ENCODE measurements at places on chromosomes 5 and 9.

DNA sequence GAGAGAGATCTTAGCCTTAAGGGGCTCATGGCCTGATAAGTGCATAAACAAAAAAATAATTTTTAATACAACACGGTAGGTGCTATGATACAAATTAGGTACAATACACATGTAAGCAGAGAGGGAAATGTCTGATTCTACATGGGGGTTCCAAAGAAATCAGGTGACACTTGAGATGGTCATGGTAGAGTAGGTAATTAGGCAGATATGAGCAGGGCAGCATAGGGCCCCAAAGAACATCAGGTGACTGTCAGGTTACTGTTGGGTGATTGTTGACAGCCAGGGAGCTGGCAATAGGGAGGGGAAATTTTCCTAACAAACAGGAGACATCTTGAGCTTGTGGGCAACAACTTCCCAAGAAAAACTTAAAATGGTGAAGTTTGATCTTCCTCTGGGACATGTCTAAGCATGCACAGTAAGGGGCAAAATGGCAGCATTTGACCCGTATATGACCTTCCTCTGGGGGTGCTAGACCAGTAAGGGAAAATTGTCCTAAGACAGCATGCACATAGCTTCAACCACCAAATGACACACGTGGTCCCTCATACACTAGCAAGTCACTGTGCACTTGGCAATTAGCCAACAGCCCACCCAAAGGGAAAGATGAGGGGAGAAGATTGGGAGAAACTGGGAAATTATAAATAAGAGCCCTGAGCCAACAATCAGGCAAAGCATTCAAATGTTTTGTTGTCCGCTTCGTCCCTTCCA, 37.3 kb upstream of the TENT4A start:
- DNase-seq: no peak

DNA sequence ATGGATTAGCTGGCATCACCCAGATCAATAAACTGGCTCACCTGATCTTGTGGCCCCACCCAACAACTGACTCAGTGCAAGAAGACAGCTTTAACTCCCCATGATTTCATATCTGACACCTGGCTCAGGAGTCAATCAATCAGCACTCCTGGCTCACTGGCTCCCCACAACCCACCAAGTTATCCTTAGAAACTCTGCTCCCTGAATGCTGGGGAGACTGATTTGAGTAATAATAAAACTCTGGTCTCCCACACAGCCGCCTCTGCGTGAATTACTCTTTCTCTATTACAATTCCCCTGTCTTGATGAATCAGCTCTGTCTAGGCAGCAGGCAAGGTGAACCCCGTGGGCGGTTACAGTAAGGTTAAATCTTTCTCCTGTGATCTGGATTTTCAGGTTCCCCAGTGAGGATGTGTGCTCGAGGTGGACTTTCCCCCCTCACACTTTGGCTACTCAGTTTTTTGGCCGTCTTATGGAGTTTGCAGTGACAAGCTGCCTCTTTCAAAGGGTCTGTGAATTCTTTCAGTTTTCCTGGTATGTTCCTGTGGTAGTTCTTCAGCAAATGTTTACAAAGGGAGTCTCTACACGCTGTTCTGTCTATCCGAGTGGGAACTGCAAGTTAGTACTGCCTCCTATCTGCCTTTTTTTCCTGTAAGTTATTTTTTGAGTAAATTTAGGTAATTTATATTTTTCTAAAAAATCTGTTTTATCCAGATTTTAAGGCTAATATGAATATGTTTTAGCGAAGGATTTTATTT, 500.2 kb upstream of the NUDT12 start:
- DNase-seq: no peak

- no peak for DNase-seq
These were observed 85.2 kb upstream of the TNC start for GRCh38 chr9:115202960-115203751.

DNA sequence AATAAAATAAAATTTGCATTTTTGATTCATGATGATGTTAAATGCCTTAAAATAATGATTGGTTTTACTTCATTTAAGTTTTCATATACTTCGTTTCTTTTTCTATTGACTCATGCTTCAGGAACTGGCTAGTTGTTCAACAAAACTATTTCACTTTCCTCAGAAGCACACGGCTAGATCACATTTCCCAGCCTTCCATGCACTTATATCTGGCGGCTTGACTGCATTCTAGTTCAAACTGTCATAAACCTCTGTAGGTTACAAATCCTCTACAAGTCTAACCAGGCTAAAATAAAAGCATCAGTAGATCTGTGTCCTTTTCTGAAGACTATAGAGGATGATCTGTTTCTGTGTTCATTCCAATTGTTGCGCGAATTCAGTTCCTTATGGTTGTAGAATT, 46.3 kb upstream of the CNTLN start:
- no peak for DNase-seq

DNA sequence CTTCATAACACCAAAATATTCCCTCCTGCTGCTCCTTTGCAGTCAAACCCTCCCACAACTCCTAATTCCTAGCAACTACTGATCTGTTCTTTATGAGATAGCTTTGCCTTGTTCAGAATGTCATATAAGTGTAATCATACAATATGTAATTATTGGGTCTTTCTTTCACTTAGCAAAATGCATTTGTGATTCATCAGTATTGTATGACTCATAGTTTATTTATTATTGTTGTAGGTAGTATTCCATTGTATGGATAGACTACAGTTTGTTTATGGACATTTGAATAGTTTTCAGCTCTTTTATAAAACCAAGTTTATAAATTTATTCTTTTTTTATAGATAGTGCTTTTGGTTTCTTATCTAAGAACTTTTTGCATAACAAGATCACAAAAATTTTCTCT, 468.2 kb upstream of the KIF2A start:
- DNase-seq: no peak

DNA sequence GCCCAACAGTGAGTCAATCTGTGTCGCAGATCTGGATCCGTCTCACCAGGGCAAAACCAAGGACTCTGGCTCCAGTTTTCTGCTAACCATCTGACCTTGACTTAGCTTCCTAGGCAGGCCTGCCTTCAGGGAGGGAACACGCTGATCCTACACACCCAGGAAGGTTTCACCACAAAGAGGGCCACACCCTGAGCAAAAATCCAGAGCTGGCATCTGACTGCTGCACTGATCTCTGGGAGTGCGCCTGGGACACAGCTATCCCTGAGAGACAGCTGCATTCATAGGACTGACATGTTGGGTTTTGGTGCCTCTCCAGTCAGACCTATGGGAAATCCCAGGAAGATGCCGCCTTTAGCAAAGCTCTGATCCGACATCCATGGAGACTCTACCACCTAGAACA, 47.5 kb downstream of the CDK5RAP2 start:
- DNase-seq: no peak

DNA sequence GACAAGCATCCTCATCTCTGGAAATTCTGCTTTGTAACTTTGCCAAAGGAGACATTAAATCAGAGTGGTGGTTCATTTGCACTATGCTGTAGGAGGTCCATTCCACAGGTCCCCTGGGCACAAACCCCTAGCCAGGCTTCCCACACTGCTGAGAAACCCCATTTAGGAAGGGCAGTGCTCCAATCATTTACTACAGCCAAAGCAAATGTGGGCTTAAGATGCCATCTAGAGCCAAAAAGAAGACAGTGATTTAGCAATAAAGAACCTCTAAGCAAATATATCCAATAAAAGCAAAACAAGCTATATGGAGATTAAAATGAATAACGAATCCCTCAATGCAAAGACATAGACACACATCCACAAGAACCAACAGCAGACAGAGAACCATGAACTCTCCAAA, 129.0 kb upstream of the ALDH1B1 start:
- DNase-seq: peak; percentile 31

DNA sequence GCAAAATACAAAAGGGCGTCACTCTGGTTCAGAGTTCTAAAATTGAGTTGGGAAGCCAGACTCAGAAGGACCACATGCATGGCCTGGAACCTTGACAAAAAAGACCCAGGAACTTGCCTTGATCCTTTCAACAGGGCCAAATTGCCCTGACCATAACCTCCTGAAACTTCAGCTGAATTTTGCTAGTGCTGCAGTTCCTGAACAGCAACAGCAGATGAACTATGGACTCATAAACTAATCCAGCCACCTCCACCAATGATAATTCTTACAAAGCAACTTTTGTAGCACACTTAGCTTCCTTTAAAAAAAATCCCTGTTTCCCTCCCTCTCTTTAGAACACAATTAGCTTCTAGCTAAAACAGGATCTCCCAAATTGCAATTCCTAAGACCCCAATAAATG, 155.9 kb downstream of the MAT2B start:
- DNase-seq: no peak

- DNase-seq: no peak
These were observed 335.5 kb downstream of the FBXL7 start for GRCh38 chr5:15835514-15835913.

GRCh38 chr9:18189871-18190670, 283.9 kb upstream of the ADAMTSL1 start:
- no peak for DNase-seq

DNA sequence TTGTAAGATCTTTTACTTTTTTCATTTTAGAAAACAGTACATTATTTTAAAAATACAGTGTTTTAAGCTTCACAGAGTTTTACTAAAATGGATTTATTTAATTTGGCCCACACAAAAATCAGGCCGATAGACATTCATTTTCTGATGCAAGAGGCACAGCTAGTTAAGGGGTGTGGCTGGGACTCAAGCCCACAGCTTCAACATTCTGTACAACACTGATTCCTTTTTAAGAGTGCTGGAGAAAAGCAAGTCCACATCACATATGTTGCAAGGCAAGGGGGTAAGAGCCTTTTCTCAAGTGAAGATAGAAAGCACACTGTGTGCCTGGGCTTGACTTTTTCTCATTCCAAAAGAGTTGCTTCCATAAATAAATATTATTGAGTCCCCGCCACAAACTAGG, 195.9 kb downstream of the RFK start:
- no peak for DNase-seq

- no peak for DNase-seq
These were observed 16.2 kb downstream of the RAD1 start for GRCh38 chr5:34899066-34899465.

DNA sequence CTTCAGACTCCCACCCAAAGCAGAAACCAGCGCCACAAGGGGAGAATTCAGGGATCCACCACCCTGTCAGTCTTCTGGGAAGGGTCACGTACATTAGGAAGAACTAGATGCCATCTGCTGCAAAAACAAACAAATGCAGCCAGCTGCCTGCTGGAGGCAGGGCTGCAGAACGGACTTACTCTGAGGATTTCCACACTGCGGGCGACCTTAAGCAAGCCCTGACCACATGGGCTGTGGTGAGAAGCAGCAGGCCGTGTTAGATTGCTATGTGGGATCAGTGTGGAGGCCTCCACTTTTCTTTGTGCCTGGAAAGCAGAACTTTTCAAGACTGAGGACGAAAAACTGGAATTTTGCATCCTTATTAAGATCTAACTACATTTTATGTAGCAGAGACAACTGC, 13.4 kb upstream of the LTC4S start:
- peak; percentile 85 for DNase-seq

- DNase-seq: no peak
These were observed 41.9 kb downstream of the NACC2 start for GRCh38 chr9:136052991-136053756.

GRCh38 chr5:128905568-128906110, 59.6 kb upstream of the SLC27A6 start:
- DNase-seq: peak; percentile 52

DNA sequence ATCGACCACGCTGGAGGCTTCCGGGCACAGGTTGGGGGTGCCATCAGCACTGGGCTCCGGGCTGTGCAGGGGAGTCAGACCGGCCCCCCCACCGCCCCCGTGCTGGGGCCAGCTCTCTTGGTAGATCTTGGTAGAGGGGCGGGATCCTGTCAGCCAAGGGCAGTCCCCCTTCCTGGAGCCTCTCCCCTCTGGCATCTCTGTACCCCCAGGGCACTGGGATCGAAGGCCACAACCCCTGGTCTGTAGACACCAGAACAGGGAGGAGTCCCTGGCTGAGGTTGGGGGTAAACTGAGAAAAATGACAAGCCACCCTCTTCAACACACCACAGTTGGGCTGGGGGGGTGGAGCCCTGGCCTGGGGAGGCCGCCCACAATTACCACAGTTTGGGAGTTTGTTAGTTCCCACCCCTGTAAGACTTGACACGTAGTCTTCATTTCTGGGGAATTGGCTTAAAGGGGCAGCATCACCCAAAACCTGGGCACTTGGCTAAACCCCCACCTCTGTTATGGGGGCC, 882 bp downstream of the CERCAM start:
- peak; percentile 44 for DNase-seq

GRCh38 chr5:85841653-85842052, 776.1 kb upstream of the COX7C start:
- no peak for DNase-seq

DNA sequence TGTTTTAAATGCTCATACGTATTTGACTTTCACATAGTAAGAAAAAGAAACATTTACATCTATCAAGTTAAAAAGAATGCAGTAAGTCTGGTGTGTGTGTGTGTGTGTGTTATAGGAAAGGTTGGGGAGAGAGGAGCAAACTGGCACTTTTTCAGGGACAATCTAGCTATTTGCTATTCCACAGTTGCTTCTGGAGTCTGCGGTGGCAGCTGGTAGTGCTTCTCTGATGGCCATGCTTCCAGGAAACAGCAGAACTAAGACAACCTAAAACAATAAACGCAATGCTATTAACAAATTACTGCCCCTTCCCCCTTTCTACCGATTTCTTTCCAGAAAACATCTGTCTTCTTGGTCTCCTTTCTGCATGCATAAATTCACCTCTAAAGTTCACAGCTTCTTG, 70.0 kb upstream of the CDH10 start:
- DNase-seq: no peak

GRCh38 chr9:136045595-136046553, 49.2 kb downstream of the NACC2 start:
- peak; percentile 75 for DNase-seq

DNA sequence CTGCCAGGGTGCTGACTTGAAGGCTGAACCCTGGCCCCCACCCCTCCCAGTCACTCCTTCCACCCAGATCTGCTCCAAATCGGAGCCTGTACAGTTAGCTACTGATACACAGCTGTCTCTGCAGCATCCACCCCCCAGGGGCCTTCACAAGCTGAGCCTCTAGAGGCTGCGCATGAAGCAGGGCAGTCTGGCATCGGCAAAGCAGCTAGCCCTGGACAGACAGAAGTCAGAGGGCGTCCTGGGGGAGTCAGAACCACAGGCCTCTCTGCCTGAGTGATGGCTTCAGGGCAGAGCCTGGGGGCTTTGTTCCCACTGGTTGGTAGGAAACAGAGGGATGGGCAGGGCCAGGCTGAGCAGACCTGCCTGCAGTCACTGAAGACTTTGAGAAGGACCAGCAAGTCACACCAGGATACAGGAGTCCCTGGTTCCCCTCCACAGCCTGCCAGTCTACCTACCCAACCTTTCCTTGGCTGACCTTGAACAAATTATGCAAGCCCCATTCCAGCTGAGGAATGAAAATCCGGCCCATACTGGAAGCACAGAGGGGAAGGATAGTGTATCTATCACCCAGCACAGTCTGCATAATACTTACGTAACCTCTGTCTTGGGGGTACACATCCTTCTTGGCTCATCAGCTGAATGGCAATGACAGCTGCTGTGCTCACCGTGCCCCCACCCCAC, 8.8 kb downstream of the VDAC1 start:
- no peak for DNase-seq
